ENCODE measurements at places on chromosomes 4 and X.

DNA sequence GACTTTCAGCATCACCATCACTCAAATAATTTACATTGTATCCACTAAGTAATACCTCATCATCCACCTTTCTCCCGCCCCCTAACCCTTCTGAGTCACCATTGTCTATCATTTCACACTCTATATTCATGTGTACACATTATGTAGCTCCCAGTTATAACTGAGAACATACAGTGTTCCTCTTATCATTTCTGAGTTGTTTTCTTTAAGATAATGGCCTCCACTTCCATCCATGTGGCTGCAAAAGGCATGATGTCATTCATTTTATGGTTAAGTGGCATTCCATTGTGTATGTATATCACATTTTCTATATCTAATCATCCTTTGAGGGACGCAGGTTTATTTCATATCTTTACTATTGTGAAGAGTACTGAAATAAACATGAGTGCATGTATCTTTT lies 14.6 kb upstream of the NDST4 start:
- no peak for DNase-seq

- DNase-seq: peak; percentile 73
Measured at GRCh38 chr4:76198411-76199237, 15.0 kb downstream of the SCARB2 start.

DNA sequence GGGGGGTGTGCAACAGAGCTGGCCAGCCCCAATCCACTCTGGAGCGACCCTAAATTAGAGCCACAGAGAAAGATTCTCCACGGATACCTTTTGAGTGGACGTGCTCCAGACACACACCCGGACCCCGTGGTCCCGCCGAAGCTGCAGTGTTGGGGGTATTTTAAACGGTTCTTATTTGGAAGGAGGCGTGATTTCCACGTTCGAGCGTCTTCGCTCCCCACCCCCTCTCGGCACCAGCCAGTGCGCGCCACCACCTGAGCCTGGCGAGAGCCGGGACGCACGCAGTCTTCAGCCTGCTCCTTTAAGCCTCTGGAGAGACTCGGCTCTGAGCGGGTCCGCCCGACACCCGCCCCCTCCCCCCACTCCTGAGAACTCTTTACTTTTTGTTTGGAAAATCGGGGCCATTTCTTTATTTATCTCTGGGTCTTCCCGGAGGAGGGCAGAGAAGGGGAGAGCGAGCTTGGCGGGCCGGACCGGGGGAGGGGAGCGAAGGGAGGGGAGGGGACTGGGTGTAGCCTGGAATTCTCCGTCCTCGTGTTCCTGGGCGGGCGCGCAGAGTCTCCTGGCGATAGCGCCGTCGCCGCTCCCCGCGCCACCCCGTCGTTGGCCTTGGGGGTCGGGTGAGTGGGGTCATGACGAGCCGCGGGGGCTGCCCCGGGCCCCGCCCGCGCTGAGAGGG lies 668 bp upstream of the PTCHD1 start:
- DNase-seq: no peak

- no peak for DNase-seq
Measured at GRCh38 chrX:152165033-152165743, 26.8 kb upstream of the MAGEA10 start.

GRCh38 chr4:14165222-14165920 lies 537.8 kb upstream of the BOD1L1 start:
- DNase-seq: no peak

- no peak for DNase-seq
Measured at GRCh38 chr4:7610022-7610670, 175.4 kb upstream of the PSAPL1 start.

DNA sequence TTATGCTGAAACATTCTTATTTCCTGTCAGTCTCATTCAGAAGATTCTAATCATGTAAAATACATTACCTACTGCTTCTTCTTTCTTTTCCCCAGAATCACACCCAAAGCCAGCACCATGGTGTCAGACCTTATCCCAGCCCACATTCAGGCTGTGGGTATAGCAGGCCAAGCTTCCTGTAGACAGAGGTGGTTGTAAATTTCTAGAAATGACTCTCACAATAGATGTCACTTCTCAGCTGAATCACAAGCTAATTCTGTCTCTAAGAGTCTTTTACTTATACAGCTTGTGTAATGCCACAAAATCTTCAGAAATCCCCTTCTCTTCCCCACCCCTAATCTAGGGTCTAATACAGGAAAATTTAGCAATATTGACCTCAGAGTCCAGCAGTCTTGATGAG lies 239.6 kb downstream of the PARM1 start:
- no peak for DNase-seq

- peak; percentile 20 for DNase-seq
Measured at GRCh38 chr4:165294907-165295306, 32.6 kb upstream of the MSMO1 start.

- DNase-seq: no peak
Measured at GRCh38 chr4:41540687-41541086, 2.7 kb downstream of the LIMCH1 start.

- peak; percentile 34 for DNase-seq
Measured at GRCh38 chr4:2417765-2418649, at the start of gene ZFYVE28. Gene ZFYVE28, minus strand, starts transcription at chr4:2418645. Its CDS starts 322 bp downstream, at chr4:2418323.

DNA sequence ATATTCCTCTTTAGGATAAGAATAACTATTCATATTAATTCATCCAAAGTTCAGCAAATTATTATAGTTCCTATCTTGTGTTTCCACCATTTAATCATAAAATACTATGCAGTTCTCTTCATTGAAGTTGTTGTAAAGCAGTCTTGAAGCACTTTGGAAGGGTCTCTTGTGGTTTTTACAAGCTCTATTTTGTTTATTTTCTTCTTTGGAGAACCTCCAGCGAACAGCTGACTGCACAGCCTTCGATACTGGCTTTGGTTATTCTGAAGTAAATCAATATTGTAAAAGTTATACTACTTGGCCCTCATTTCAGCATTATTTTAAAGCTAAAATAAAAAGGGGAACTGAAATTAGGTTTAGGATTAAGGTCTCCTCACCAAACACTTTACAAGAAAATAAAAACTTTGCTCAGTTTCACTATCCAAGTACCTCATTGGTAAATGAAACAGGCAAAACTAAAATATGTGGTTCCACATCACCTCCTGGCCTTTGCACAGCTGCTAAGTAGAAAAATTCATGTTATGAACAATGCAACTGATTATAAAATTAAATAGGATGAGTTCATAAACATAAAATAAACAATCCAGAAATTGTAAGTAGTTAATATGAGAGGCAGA lies 1629.2 kb upstream of the ADGRL3 start:
- DNase-seq: no peak

DNA sequence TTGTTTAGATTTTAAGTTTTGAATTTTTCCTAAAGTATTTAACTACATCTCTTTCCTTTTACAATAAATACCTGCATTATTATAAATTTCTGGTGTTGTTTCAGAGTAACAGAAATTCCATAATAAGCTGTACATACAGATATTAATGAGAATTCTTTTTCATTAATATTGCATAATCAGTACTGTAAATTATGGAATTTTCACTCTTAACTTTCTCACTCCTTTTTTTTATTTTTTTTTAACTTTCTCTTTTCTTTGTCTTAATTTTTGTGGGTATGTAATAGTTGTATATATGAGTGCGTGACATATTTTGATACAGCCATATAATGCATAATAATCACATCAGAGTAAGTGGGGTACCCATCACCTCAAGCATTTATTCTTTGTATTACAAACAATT lies 110.5 kb downstream of the KLHL8 start:
- DNase-seq: no peak

DNA sequence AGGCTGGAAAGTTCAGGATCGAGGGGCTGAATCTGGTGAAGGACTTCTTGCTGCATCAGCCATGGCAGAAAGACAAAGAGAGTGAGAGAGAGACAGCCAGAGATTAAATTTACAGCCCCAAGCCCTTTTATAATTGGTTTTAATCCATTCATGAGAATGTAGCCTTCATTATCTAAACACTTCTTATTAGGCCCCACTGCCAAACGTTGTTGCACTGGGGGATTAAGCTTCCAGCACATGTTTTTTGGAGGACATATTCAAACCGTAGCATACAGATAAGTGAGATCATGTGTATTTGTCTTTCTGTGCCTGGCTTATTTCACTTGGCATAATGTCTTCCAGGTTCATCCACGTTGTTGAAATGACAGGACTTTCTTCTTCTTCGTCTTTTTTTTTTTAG lies 524.7 kb downstream of the SPRY1 start:
- no peak for DNase-seq

GRCh38 chrX:74505437-74505836 lies 84.1 kb downstream of the SLC16A2 start:
- DNase-seq: no peak

- DNase-seq: no peak
Measured at GRCh38 chr4:145613566-145614232, 5.5 kb upstream of the MMAA start.

- DNase-seq: no peak
Measured at GRCh38 chr4:163042306-163042705, 124.4 kb downstream of the NAF1 start.
